ENCODE measurements at places on chromosomes 16 and 17.
A peak's percentile ranks its signal among the peaks of the same experiment; 100 is the strongest.

DNA sequence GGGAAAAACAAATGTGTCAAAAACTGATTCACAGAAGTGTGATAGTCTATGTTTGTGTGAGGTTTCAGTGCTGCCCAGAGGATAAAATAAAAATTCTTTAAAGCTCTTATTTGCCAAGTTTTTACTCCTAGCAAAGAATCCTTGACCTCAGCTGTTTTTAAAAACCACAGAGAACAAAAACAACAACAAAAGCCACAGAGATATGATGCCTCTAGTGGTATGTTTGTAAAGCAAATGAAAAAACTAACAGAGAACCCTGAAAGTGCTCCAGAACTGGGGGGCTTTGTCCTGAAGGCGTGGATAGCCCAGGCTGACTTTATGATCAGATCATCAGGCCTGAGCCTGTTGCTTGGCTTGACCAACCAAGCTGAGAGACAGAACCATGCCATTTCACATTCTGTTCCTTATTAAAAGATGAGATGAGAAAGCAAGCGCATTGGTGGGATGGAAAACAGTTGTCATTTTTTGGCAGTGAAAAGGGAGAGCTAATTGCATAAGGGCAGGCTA is 411.0 kb downstream of the CPPED1 start:
- no peak overlapping the region for H3K27ac ChIP-seq
- H3K36me3 ChIP-seq, result no peaks in the 10 kb centered on the region

DNA sequence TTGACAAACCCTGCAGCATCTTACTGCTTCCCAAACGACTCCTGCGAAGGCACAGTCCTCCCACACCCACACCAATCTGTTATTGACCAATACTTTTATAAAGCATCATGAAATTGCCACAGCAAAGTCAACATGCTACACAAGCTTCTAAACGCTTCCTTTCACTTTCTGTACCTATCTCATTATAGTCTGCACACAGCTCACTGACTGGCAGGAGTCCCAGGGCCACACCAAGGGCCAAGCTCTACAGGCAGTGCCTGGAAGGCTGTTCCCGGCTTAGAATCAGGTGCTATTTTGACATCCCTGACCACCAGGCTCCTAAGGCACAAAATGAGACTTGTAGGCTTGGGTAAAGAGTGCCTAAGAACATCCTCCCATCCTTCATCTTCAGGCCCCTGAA is 39.5 kb downstream of the USP7 start:
- peaks cover 77% of the 10 kb centered on the region for H3K4me1 ChIP-seq
- H3K27me3 ChIP-seq, result no peaks in the 10 kb centered on the region
- H3K4me3 ChIP-seq, result no peak overlapping the region
- peak overlapping the region; percentile 53 for H3K27ac ChIP-seq
- DNase-seq, result no peak

GRCh38 chr16:5349670-5350517 is 252.3 kb upstream of the EEF2KMT start:
- H3K4me1 ChIP-seq, result no peaks in the 10 kb centered on the region
- no peak for DNase-seq
- no peak overlapping the region for H3K27ac ChIP-seq
- H3K27me3 ChIP-seq, result peaks cover 4% of the 10 kb centered on the region
- no peak overlapping the region for H3K4me3 ChIP-seq
- no peaks in the 10 kb centered on the region for H3K36me3 ChIP-seq

- no peaks in the 10 kb centered on the region for H3K27me3 ChIP-seq
- H3K27ac ChIP-seq, result no peak overlapping the region
- no peak overlapping the region for H3K4me3 ChIP-seq
- H3K36me3 ChIP-seq, result no peaks in the 10 kb centered on the region
These were observed 37.5 kb downstream of the SOCS3 start for GRCh38 chr17:78322327-78322857.

GRCh38 chr16:680625-680945 is 375 bp downstream of the STUB1 start:
- H3K36me3 ChIP-seq, result peaks cover 20% of the 10 kb centered on the region
- H3K27me3 ChIP-seq, result peaks cover 3% of the 10 kb centered on the region
- H3K4me3 ChIP-seq, result peak overlapping the region; percentile 83

- no peak overlapping the region for H3K4me3 ChIP-seq
- no peak for DNase-seq
- H3K27ac ChIP-seq, result no peak overlapping the region
- peaks cover 11% of the 10 kb centered on the region for H3K4me1 ChIP-seq
These were observed 5.7 kb downstream of the CFAP119 start for GRCh38 chr16:30755955-30756780.

DNA sequence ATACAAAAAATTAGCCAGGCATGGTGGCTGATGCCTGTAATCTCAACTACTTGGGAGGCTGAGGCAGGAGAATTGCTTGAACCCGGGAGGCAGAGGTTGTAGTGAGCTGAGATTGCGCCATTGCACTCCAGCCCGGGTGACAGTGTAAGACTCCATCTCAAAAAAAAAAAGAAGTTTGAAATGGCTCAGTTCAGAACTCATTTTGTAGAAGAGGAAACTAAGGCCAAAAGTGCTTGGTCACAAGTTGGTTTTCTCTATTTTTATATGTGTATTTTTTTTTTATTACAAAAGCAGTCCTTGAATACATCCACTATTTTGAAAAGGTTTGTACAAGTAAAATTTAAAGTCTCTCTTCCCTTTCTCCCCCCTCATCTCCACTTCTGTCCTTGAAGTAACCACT is 5.5 kb downstream of the TAC4 start:
- no peaks in the 10 kb centered on the region for H3K27me3 ChIP-seq
- no peak overlapping the region for H3K4me3 ChIP-seq
- H3K4me1 ChIP-seq, result peaks cover 7% of the 10 kb centered on the region

GRCh38 chr17:43601280-43602039 is 55.3 kb upstream of the ETV4 start:
- no peaks in the 10 kb centered on the region for H3K27me3 ChIP-seq
- no peak overlapping the region for H3K27ac ChIP-seq
- no peak overlapping the region for H3K4me3 ChIP-seq
- no peaks in the 10 kb centered on the region for H3K4me1 ChIP-seq
- DNase-seq, result no peak

- H3K27me3 ChIP-seq, result no peaks in the 10 kb centered on the region
- H3K4me1 ChIP-seq, result no peaks in the 10 kb centered on the region
- no peak overlapping the region for H3K27ac ChIP-seq
- H3K4me3 ChIP-seq, result no peak overlapping the region
- DNase-seq, result no peak
- no peaks in the 10 kb centered on the region for H3K36me3 ChIP-seq
These were observed 122.5 kb downstream of the DNAH9 start for GRCh38 chr17:11720816-11721215.

DNA sequence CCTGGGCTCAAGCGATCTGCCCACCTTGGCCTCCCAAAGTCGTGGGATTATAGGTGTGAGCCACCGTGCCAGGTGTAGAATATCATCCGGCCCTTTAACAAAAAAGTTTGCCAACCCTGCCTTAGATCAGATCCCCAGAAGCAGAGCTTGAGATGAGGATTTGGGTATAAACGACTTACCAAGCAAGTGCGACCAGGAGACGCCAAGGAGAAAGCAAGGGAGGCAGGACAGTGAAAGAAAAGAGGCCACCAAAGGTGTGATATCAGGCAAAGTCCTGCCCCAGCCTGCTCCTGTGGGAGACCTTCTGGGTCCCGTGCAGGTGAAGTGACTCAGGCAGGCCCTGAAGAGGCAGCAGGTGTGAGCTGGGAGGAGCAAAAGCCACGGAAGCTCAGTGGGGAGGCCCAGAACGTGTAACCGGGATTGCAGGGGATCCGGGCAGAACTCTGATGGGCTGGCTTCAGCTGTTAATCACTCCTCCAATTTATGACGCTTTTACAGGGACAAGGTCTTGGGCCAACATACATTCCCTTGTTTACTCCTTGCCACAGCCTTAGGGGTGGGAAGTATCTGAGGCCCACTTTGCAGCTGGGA is 14.1 kb upstream of the CALB2 start:
- H3K4me3 ChIP-seq, result no peak overlapping the region
- H3K36me3 ChIP-seq, result no peaks in the 10 kb centered on the region
- DNase-seq, result no peak
- H3K4me1 ChIP-seq, result no peaks in the 10 kb centered on the region

- no peaks in the 10 kb centered on the region for H3K36me3 ChIP-seq
- H3K27ac ChIP-seq, result no peak overlapping the region
- H3K4me3 ChIP-seq, result no peak overlapping the region
- no peak for DNase-seq
These were observed 2.1 kb downstream of the PPP1R1B start for GRCh38 chr17:39628655-39629493.

DNA sequence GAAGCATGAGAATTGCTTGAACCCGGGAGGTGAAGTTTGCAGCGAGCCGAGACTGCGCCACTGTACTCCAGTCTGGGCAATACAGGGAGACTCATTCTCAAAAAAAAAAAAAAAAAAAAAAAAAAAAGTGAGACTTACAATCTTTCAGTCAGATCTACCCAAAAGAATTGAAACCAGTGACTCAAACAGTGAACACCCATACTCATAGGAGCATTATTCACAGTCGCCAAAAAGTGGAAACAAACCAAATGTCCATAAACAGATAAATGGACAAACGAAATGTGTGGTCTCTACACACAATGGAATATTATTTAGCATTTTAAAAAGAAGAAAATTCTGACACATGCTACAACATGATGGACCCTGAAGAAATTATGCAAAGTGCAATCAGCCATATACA is 9.1 kb upstream of the SCNN1B start:
- peaks cover 16% of the 10 kb centered on the region for H3K27me3 ChIP-seq
- no peak for DNase-seq
- no peaks in the 10 kb centered on the region for H3K36me3 ChIP-seq
- H3K4me3 ChIP-seq, result no peak overlapping the region

DNA sequence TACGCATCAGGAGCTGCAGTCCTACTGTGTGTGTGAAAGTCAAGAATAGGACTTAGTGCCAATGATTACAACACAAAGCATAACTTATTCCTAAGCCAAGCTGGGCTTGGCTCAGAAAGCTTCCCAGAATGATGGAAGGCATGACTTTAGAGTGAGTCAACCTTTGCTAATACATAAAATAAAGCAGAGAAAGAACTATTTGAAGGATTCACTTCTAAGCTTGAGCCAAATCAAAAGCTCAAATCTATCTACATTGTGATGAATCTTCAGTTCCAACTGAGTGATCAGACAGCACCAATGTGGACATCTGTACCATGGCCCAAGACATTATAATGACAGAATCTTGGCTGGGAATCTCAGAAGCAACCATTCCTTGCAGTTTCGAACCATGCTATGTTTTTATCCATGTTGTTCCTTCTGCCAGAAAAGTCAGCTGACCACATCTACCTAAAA is 41.4 kb downstream of the SMG6 start:
- peak overlapping the region; percentile 79 for H3K4me3 ChIP-seq
- no peaks in the 10 kb centered on the region for H3K27me3 ChIP-seq
- H3K36me3 ChIP-seq, result peaks cover 71% of the 10 kb centered on the region
- peaks cover 88% of the 10 kb centered on the region for H3K4me1 ChIP-seq
- no peak for DNase-seq

GRCh38 chr17:76541739-76542454 is 2.1 kb downstream of the PRCD start:
- peaks cover 22% of the 10 kb centered on the region for H3K27me3 ChIP-seq
- no peak for DNase-seq
- no peaks in the 10 kb centered on the region for H3K36me3 ChIP-seq
- no peak overlapping the region for H3K27ac ChIP-seq
- H3K4me3 ChIP-seq, result no peak overlapping the region

DNA sequence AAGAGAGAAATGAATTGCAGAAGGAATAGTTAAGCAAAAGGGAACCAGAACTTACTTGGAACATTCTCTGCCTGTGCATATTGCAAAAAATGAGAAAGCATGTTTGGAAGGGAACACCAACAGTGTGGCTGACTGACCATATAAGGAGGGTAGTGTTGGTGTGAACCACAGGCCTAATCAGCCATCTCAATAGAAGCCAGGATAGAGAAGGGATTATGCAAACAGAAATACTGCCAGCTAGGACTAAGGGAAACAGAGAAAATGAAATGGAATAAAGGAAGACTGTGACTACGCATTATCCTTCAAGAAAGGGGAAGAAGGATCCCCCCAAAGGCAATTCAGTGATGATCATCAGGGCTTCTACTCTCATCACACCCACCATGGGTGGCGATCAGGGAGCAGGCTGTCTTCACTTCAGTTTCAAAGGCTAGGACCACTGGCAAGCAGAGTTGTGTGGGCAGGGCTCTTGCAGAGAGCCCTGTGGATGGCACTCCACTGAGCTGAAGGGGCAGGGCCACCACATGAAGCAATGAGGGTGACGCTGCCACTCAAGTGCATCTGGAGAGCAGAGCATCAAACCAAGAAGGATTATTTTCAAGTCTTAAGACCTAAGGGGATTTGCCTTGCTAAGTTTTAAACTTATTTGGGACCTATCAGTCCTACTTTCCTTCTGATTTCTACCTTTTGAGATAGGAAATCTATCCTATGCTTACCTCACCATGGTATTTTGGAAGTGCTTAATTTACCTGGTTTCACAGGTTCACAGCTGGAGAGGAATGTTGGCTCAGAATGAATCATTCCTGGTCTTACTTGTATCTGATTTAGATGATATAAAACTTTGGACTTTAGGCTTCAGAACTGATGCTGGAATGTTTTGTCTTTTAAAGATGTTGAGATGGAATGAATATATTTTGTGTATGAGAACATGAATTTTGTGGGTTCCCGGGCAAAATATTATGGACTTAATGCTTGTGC is 140.5 kb downstream of the SSH2 start:
- H3K4me3 ChIP-seq, result no peak overlapping the region
- no peak for DNase-seq
- H3K27me3 ChIP-seq, result no peaks in the 10 kb centered on the region
- no peak overlapping the region for H3K27ac ChIP-seq
- peaks cover 3% of the 10 kb centered on the region for H3K4me1 ChIP-seq

GRCh38 chr16:66895999-66896398 is 15.7 kb downstream of the PDP2 start:
- H3K4me1 ChIP-seq, result peaks cover 3% of the 10 kb centered on the region
- no peak overlapping the region for H3K27ac ChIP-seq
- H3K36me3 ChIP-seq, result peaks cover 15% of the 10 kb centered on the region
- no peaks in the 10 kb centered on the region for H3K27me3 ChIP-seq

- H3K27me3 ChIP-seq, result no peaks in the 10 kb centered on the region
- no peak overlapping the region for H3K27ac ChIP-seq
- H3K36me3 ChIP-seq, result no peaks in the 10 kb centered on the region
- DNase-seq, result no peak
- no peaks in the 10 kb centered on the region for H3K4me1 ChIP-seq
These were observed 183.8 kb upstream of the SOX9 start for GRCh38 chr17:71936977-71937376.

- no peaks in the 10 kb centered on the region for H3K27me3 ChIP-seq
- no peak overlapping the region for H3K4me3 ChIP-seq
- H3K36me3 ChIP-seq, result no peaks in the 10 kb centered on the region
- H3K4me1 ChIP-seq, result no peaks in the 10 kb centered on the region
- no peak for DNase-seq
These were observed 25.5 kb downstream of the MYOCD start for GRCh38 chr17:12691173-12691572.

GRCh38 chr16:20899477-20900298 is 470 bp downstream of the DCUN1D3 start:
- no peak for DNase-seq
- H3K27me3 ChIP-seq, result no peaks in the 10 kb centered on the region
- H3K36me3 ChIP-seq, result peaks cover 49% of the 10 kb centered on the region
- H3K4me1 ChIP-seq, result peaks cover 63% of the 10 kb centered on the region
- H3K27ac ChIP-seq, result peak overlapping the region; percentile 98

GRCh38 chr17:47404006-47404405 is 80.3 kb downstream of the EFCAB13 start:
- no peak overlapping the region for H3K4me3 ChIP-seq
- no peaks in the 10 kb centered on the region for H3K27me3 ChIP-seq
- no peak for DNase-seq
- H3K36me3 ChIP-seq, result no peaks in the 10 kb centered on the region
- no peaks in the 10 kb centered on the region for H3K4me1 ChIP-seq

All from activated CD8-positive, alpha-beta T cell treated with anti-CD3 and anti-CD28 coated beads for 36 hours (primary cell).